Breast epithelium (tissue), 4 donors: ENCODE measurements at places on chromosomes 11 and 22.

DNA sequence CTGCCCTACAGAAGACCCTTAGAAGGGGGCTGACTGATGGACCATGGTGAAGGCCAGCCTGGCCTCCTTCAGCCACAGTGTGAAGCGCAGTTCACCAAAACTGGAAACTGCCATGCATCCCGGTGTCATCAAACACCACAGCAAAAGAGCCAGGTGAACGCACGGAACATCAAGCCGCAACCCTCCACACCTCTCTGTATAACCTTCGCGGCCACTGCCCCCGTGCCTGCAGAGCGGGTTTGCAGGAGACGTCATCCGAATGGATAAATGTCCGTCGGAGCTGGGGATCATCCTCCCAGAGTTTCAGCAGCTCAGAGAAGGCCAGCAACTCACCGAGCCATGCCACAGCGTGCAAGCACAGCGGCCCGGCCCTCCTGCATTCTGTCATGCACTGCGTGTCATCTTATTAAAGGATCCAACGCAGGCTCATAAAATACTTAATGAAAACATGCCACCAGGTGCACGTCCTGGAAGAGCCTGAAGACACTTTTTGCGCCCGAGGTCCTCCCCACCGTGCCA, 309.9 kb downstream of the BRD1 start:
- DNase-seq = no peak

- no peak for DNase-seq
Measured at GRCh38 chr22:26888887-26889286, 231.5 kb downstream of the MIAT start.

DNA sequence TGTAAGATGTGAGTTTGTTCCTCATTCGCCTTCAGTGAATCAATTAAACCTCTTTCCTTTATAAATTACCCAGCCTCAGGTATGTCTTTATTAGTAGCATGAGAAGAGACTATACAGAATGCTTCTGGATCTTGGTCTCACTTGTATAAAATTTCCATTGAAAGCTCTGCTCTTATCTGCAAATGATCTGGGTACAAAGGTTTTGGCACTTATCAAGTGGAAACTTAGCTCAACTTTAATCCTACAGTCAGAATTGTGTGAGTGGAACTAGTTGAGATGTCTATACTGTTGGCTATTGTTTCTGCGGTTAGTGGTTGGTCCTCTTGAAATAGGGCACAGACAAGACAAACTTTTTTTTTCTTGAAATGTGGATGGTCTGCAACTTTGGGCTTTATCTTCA, 71.2 kb upstream of the CHORDC1 start:
- no peak for DNase-seq

GRCh38 chr11:45655012-45655283, 10.5 kb downstream of the CHST1 start:
- no peak for DNase-seq

- DNase-seq = no peak
Measured at GRCh38 chr22:45240104-45240809, 437 bp downstream of the KIAA0930 start.

- DNase-seq = no peak
Measured at GRCh38 chr22:17056058-17056457, 28.7 kb upstream of the IL17RA start.
